Small intestine (tissue), 16 donors: ENCODE measurements at places on chromosomes 1 and 21. TPM values are rescaled to one million over a fixed set of nuclear protein-coding genes. Genes with fewer than 3 reads are reported as not detected.

- H3K4me1 ChIP-seq = no peaks in the 10 kb centered on the region
- H3K36me3 ChIP-seq = no peaks in the 10 kb centered on the region
- DNase-seq = no peak
- no peak overlapping the region for H3K27ac ChIP-seq
Measured at GRCh38 chr1:62295921-62296491, 23.2 kb downstream of the KANK4 start.

DNA sequence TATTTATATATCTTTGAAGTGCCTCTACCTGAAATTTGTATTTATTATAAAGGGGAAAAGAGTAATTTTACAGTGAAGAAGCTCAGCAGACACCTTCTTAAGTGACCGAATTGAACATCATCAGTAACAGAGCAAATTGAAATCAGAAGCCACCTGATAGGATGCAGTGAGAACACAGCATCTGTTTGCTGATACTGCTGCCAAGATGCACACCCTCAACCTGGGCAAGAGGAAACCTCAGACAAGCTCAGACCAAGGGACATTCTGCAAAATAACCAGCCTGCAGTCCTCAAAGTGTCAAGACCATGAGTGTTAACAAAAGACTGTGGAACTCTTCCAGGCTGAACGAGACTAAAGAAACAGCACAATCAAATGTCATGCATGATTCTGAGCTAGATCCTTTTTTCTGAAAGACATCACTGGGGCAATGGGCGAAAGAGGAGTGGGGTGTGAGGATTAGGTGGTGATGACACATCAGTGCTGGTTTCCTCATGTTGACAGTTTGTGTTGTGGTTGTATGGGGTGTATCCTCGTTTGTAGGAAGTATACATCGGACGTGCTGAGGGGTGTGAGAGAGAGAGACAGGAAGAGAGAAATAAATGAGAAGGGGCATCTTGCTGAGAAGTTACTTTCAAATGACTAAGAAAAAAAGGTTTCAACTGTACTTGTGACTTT is 103.7 kb downstream of the ABCA4 start:
- no peak overlapping the region for H3K4me3 ChIP-seq
- no peaks in the 10 kb centered on the region for H3K27me3 ChIP-seq
- no peaks in the 10 kb centered on the region for H3K4me1 ChIP-seq
- no peaks in the 10 kb centered on the region for H3K36me3 ChIP-seq
- H3K27ac ChIP-seq = no peak overlapping the region

- DNase-seq = no peak
- H3K27me3 ChIP-seq = no peaks in the 10 kb centered on the region
- no peak overlapping the region for H3K27ac ChIP-seq
- H3K36me3 ChIP-seq = peaks cover 2% of the 10 kb centered on the region
- no peak overlapping the region for H3K4me3 ChIP-seq
- peaks cover 60% of the 10 kb centered on the region for H3K4me1 ChIP-seq
Measured at GRCh38 chr1:27000817-27001460, 7.4 kb downstream of the TRNP1 start.

- DNase-seq = peak; percentile 59
- H3K36me3 ChIP-seq = peaks cover 3% of the 10 kb centered on the region
- H3K27ac ChIP-seq = no peak overlapping the region
- H3K4me3 ChIP-seq = no peak overlapping the region
Measured at GRCh38 chr21:41170442-41170841, 2.5 kb downstream of the BACE2 start.

Gene ANGPTL1
- polyA plus RNA-seq = 2.1 TPM

DNA sequence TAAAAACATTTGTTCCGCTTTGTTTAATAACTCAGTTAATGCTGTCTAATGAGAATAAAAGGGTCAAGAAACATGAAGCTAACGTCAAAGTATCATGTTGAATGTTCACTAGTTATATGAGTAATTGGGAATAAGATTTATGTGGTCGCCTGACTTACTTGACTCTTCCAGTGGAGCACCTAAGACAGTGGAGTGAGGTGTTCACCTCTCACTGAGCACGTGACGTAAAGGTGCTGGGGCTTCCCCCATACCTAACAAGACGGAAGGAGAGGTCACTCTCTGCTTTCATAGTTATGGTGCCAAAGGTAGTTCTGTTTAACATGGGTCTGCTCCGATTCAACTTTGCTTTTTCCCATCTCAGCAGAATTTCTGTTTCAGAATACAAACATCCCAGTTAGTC is 686 bp downstream of the KMO start:
- H3K4me1 ChIP-seq = no peaks in the 10 kb centered on the region
- no peak overlapping the region for H3K4me3 ChIP-seq
- no peaks in the 10 kb centered on the region for H3K27me3 ChIP-seq

DNA sequence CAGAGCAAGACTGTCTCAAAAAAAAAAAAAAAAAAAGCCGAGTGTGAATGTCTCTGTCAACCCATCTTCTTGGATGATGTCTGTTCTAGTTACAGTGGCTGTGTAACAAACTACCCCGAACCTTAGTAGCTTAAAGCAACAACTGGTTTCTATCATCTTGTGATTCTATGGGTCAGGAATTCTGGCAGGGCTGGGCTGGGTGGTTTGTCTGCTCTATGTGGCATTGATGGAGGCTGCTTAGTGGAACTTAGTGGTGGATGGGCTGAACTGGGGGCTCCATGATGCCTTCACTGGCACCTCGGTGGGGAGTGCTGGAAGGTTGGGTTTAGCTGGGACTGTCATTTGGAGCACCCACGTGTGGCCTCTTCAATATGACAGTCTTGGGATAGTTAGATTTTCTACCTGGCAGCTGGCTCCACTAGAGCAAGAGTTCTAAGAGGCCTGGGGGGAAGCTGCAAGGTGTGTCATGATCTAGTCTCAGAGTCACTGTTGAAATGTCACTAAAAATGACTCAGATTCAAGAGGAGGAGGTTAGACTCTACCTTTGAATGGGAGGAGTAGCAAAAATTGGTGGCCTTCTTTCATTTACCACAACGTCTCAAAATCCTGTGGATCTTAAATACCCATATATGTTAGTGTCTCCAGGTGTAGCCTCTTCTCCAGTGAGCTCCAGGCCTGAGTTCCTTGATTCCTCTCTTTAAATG is 18.6 kb downstream of the ACOT11 start:
- no peak overlapping the region for H3K4me3 ChIP-seq
- no peak for DNase-seq
- H3K36me3 ChIP-seq = no peaks in the 10 kb centered on the region

Gene SH3BGR
- 3.8 TPM for polyA plus RNA-seq

DNA sequence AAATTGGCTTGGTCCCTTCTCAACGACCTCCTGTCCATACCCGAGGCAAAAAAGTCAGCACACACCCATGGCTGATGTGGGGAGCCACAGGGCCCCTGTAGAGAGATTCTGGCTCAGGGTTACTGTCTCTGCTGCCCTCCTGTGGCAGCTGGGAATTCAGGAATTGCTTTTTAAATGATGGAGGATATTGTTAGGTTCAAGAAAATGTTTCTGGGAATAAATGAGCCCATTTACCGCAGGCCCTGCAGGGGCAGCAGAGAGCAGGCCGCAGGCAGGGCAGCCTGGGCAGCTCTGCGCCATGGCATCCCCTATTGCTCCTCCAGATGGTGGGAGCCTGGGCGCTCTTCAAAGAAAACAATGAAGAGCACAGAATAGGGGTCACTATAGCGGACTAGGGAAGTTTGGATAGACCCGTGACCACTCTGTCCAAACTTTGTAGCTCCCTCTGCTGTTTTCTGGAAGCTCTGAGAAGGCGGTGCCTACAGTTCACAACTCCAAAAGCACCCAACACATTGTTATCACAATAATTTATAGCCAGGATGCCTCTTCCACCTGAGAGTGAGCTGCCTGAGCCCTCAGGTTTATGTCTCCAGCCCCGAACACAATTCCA is 201.1 kb downstream of the BACH1 start:
- H3K36me3 ChIP-seq = no peaks in the 10 kb centered on the region
- DNase-seq = no peak
- no peak overlapping the region for H3K27ac ChIP-seq
- no peaks in the 10 kb centered on the region for H3K27me3 ChIP-seq
- no peak overlapping the region for H3K4me3 ChIP-seq
- no peaks in the 10 kb centered on the region for H3K4me1 ChIP-seq

GRCh38 chr1:245510144-245510543 is 355.4 kb downstream of the KIF26B start:
- no peak for DNase-seq
- no peaks in the 10 kb centered on the region for H3K27me3 ChIP-seq
- no peaks in the 10 kb centered on the region for H3K36me3 ChIP-seq
- no peak overlapping the region for H3K4me3 ChIP-seq

- no peaks in the 10 kb centered on the region for H3K27me3 ChIP-seq
- no peak overlapping the region for H3K4me3 ChIP-seq
- H3K36me3 ChIP-seq = peaks cover 67% of the 10 kb centered on the region
Measured at GRCh38 chr1:1216770-1217620, 3.0 kb upstream of the TNFRSF4 start.

DNA sequence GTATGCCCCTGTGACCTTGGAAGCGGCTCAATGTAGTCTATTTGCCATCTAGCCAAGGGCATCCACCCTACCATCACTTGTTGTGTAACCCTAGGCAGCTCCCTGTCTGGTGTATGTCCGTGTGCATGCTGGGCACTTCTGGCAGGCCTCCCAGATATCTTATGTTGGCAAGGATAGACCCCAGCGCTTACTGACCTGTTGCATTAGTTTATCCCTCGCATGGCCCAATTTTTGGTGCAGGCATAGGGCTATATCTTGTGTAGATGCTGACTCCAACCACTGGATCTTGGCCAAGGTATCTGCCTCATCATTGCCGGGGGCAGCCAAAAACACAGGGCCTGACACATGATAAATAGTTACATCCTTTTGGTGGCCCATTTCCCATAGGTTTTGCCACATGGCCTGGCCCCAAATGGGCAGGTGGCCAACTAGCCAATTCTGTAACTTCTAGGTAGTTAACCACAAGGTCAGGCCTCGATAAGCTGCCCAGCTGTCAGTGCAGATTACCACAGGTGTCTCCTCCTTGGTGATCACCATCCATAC is 14.0 kb upstream of the TBX19 start:
- no peaks in the 10 kb centered on the region for H3K4me1 ChIP-seq
- H3K36me3 ChIP-seq = peaks cover 14% of the 10 kb centered on the region
- H3K4me3 ChIP-seq = no peak overlapping the region

Gene EYA3
- 7.9 TPM for polyA plus RNA-seq

- H3K36me3 ChIP-seq = no peaks in the 10 kb centered on the region
- H3K27me3 ChIP-seq = no peaks in the 10 kb centered on the region
- H3K4me3 ChIP-seq = no peak overlapping the region
- no peak overlapping the region for H3K27ac ChIP-seq
- DNase-seq = no peak
Measured at GRCh38 chr1:41455479-41456332, 28.8 kb downstream of the EDN2 start.

Gene SEMA4A
- polyA plus RNA-seq = 1.7 TPM

DNA sequence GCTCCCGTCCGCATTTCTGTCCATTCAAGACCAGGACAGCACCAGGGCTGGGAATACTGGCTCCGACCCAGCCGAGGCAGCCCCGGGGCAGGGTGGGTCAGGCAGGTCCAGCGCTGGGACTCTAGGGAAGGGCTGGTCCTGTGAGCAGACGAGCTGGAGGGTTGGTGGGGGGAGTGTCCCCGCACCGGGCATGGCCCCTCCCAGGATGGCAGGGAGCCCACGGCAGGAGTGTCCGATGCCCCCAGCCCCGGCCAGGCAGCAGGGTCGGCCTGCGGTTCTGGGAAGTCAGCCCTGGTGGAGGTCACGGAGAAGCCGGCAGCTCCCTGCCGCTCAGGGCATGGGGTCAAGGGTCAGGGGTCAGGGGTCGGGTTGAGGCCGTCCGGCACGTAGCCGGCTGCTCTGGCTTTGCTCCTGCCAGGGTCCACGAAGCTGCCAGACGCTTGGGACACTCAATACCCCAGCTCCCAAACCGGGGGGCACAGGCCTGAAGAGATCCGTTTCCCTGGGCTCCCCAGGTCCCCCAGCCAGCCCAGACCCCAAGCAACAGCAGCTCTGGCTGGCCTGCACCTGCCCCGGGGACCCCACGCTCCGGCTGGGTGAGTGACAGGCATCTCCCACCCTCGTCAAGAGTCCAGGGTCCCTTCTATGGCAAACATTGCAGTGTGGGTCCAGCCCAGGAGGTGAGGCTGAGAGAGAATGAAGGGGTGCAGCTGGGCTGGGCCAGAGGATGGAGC is 6.7 kb downstream of the C1QTNF12 start:
- peaks cover 38% of the 10 kb centered on the region for H3K27me3 ChIP-seq
- peaks cover 46% of the 10 kb centered on the region for H3K4me1 ChIP-seq
- no peaks in the 10 kb centered on the region for H3K36me3 ChIP-seq
- DNase-seq = no peak
- H3K4me3 ChIP-seq = no peak overlapping the region

Gene GPR37L1
- not detected for polyA plus RNA-seq

GRCh38 chr1:2585318-2586092 is 1.1 kb upstream of the PRXL2B start:
- H3K27ac ChIP-seq = peak overlapping the region; percentile 100
- H3K36me3 ChIP-seq = peaks cover 5% of the 10 kb centered on the region
- H3K4me1 ChIP-seq = peaks cover 32% of the 10 kb centered on the region
- DNase-seq = peak; percentile 90
- H3K27me3 ChIP-seq = no peaks in the 10 kb centered on the region

GRCh38 chr1:18632783-18633421 is 2.3 kb downstream of the PAX7 start:
- no peak overlapping the region for H3K27ac ChIP-seq
- H3K27me3 ChIP-seq = peaks cover 77% of the 10 kb centered on the region
- no peaks in the 10 kb centered on the region for H3K4me1 ChIP-seq
- DNase-seq = no peak

DNA sequence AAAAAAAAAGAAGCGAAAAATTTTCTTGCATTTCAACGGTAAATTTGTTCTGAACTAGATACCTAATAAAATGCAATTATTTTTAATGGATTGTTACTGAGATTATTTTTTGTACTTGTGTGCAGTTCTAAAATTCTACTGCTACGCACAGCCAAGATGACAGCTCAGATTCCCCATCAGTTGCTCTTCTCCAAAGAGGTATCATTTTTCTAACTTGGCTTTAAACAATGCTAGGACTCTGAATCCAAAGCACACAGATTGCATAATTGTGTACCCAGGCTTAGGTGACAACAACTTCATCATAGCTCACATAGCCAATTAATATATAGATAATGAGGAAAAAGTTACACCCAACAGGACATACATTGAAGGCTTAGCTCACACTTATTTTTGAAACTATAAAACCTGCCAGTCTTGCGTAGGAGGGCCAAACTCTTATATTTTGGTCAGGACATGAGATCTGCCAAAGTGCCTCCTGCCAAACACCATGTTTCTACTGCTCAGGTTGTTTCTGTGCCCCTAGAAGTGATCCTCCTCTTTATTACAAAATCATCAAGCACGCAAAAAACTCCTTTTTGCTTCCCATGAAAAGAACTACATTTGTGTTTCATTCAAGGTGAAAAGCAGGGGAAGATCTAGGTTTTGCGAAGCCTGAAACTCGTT is 10.6 kb upstream of the ZNHIT6 start:
- no peaks in the 10 kb centered on the region for H3K36me3 ChIP-seq
- no peaks in the 10 kb centered on the region for H3K27me3 ChIP-seq
- no peak overlapping the region for H3K27ac ChIP-seq
- no peaks in the 10 kb centered on the region for H3K4me1 ChIP-seq
- H3K4me3 ChIP-seq = no peak overlapping the region

- no peaks in the 10 kb centered on the region for H3K4me1 ChIP-seq
- no peak for DNase-seq
- no peaks in the 10 kb centered on the region for H3K36me3 ChIP-seq
- H3K4me3 ChIP-seq = no peak overlapping the region
- no peaks in the 10 kb centered on the region for H3K27me3 ChIP-seq
Measured at GRCh38 chr1:186753241-186753640, 73.0 kb upstream of the PTGS2 start.

- no peak overlapping the region for H3K4me3 ChIP-seq
- H3K27me3 ChIP-seq = no peaks in the 10 kb centered on the region
- DNase-seq = no peak
- no peaks in the 10 kb centered on the region for H3K36me3 ChIP-seq
- no peak overlapping the region for H3K27ac ChIP-seq
Measured at GRCh38 chr1:96164053-96164452, 557.5 kb upstream of the PTBP2 start.

Gene HPCAL4
- polyA plus RNA-seq = 0.22 TPM
